ENCODE measurements at places on chromosomes 7 and 10.

GRCh38 chr10:96130326-96130995 is 364 bp downstream of the ZNF518A start:
- DNase-seq: no peak

DNA sequence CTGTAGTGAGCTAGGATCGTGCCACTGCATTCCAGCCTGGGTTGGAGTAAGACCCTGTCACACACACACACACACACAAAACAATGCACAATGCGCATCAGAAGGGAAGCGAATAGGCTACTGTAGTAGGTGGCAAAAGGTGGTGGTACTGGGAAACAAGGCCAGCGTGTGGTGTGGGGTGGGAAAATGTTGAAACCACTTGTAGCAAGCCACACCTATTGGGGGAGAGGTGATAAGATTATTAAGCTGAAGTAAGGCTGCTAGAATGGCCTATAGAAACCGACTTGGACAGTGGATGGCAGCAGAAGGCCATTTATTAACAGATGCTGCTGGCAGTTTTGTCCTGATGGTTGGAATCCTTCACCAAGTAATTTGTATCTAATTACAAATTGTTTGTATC is 7.2 kb upstream of the CHCHD1 start:
- no peak for DNase-seq

DNA sequence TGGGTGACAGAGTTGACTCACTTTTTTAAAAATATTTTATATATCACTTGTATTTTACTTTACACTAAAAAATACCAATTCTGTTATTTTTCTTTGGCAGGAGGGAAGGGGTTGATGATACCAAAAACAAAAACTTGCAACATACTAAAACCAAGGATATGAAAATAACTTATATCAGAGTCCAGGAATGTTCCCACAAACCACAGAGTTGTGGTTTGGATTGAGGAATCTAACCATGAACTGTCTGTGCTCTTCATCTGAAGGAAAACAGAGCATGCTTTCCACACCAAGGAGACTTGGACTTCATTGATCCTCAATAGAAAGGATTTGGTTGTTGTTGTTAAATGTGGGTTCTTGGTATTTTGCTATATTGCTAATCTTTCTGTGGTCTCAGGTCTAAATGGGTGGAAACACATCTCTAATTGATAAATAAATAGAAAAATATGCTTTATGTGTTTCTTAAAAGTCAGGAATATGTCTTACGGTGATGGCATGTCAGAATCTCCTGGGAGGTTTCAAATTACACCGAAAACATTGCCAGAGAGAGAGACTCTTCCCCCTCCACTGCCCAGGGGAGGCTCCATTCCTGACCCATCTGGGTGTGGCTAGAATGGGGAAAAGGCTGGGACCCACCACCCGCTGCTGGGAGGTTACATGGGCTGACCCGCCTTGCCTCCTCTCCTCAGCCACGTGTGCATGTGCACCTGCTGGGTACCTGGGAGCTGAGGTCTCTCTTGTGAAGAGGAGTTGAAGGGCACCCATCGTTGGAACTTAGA is 46.9 kb upstream of the STK17A start:
- peak; percentile 73 for DNase-seq

DNA sequence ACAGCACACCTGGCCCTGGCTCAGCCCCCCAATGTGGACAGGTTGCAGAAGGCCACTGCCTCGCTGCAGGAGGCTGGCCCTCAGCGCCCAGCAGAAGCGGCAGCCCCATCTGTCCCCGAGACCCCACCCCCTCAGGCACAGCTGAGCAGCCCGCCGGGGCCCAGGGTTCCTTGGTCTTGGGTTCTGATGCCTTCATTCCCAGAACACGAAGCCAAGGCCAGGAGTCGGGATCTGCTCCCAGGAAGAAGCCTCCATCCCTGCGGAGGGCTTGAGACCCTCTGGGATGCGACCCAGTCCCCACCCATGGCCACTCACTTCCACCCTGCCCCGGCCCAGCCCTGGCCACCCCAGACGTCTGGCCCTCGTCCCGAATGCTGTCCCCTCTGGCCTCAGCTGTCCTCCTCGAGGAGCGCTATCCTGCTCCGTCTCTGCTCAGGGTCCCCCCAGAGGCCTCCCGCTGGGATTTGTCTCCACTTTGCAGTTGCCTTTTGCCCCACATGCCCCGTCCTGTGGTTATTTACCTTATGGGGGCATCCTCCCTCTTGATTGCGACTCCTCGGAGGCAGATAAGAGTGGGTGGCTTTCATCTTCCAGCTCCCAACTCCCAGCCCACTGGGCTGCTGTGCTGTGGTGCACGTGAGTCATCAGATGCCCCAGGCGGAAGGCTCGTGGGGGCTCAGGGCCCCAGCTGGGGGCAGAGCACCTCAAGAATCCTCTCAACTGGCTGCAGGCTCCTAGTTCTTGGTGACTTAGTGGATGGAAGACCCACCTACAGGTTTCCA is 97.5 kb downstream of the MKI67 start:
- no peak for DNase-seq

GRCh38 chr7:30682212-30683083 is at the start of gene CRHR2:
TSS of gene CRHR2 (minus strand) at chr7:30682456. CDS start at chr7:30682280, 176 bp downstream.
- DNase-seq: no peak

GRCh38 chr7:901041-901387 is 24.7 kb downstream of the GET4 start:
- no peak for DNase-seq

- DNase-seq: no peak
Measured at GRCh38 chr7:81664304-81664703, 105.5 kb downstream of the HGF start.

GRCh38 chr10:47368431-47369180 is 15.5 kb downstream of the ZNF488 start:
- no peak for DNase-seq

- no peak for DNase-seq
Measured at GRCh38 chr7:34653787-34654186, 4.2 kb upstream of the NPSR1 start.

DNA sequence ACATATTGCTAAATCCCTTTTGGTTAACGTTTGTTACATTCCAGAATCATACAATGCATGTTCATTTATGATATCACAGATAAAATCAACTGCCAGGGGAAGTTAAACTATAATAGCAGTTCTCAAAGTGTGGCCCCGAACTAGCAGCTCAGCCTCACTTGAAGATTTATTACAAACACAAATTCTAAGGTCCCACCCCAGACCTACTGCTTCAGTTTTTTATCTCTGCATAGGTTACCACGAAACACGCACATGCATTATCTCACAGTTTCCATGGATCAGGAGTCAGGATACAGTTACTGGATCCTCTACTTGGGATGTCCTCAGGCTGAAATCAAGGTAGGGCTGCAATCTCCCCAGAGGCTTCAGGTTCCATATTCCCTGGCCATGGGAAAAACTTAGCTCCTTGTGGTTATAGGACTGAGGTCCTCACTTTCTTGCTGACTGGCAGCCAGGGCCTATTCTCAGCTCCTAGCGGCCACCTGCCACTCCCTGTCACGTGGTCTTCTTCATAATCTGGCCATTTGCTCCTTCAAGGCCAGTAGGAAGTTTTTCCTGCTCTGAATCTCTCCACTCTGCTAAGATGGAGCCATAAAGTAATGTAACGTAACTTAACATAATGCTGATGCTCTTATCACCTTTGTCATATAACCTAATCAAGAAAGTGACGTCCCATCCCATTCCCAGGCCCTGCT is 50.5 kb upstream of the YAE1 start:
- no peak for DNase-seq

GRCh38 chr7:29076631-29077030 is 69.7 kb downstream of the CPVL start:
- DNase-seq: no peak

GRCh38 chr10:75238182-75239095 is 2.7 kb upstream of the COMTD1 start:
- no peak for DNase-seq

GRCh38 chr10:70590655-70591416 is 11.7 kb downstream of the PRF1 start:
- DNase-seq: no peak

- DNase-seq: no peak
Measured at GRCh38 chr10:132069849-132070182, 4.1 kb downstream of the JAKMIP3 start.

DNA sequence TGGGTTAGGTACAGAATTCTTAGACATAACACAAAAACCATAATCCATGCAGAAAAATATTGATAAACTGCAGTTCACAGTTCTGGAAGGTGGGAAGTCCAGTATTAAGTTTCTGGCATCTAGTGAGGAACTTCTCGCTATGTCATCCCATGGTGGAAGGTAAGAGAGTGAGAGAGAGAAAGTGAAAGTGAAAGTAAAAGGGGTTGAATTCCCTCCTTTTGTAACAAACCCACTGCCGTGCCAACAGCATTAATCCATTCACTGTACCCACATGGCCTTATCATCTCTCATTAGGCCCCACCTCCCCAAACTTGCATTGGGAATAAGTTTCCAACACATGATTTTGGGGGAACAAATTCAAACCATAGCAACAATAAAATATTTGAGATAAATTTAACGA is 17.1 kb downstream of the ZNF485 start:
- no peak for DNase-seq

DNA sequence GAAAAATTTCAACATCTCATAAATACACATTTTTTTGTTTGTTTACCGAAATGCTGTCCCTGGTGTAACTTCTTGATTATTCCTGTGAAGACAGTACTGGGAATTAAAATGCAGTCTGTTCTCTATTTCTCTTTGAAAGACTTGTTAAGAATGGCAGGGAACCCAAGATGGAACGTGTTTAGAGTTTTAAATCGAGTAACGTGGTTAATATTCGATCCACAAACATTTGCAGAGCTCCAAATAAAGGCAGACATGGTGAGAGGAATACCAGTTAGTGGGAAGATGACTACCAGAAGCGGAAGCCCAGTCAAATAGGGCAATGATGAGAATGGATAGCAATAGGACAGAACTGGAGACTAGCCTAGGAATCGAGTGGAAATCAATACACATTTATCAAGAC is 6.7 kb downstream of the PON3 start:
- DNase-seq: no peak

DNA sequence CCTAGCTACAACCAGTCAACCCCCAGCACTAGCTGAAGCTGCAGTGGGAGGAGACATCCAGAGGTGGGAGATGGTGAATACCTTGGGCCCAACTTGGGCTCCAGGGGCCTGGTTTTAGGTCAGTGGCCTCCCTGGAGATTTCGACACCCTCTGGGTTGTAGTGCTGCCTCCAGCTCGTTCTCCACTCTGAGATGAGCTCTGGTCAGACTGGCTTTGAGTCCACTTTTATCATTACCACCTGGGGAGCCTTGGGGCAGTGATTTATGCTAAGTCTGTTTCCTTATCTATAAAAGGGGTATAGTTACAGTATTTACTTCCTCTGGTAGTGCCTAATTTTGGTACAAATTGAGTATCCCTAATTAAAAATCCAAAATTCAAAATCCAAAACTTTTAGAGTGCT is 22.8 kb downstream of the PPIA start:
- DNase-seq: no peak

- no peak for DNase-seq
Measured at GRCh38 chr10:31028081-31028480, 3.6 kb downstream of the ZNF438 start.

DNA sequence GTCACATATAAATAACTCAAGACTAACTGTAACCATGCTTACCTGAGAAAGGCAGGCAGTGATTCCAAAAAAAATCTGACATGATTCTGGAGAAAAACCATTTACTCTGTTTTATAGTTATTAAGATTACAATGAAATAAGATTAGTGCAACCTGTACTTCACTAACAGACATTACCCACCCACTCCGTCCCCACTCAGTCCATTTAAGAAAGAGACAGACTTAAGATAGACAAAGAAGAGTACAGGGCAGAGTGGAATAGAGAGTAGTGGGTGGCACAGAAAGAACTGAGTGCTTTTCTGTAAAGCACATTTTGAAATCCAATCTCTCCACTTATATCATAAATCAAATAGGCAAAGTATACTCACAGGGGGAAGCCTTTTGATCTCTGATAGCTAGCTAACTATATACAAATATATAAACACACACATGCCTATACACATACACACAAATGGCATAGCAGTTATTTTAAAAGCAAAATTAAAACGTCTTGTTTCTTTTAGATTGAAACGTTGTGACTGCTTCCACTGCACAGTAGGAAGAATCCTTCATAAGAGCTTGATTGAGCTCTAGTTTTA is 11.9 kb downstream of the PAXIP1 start:
- DNase-seq: no peak

DNA sequence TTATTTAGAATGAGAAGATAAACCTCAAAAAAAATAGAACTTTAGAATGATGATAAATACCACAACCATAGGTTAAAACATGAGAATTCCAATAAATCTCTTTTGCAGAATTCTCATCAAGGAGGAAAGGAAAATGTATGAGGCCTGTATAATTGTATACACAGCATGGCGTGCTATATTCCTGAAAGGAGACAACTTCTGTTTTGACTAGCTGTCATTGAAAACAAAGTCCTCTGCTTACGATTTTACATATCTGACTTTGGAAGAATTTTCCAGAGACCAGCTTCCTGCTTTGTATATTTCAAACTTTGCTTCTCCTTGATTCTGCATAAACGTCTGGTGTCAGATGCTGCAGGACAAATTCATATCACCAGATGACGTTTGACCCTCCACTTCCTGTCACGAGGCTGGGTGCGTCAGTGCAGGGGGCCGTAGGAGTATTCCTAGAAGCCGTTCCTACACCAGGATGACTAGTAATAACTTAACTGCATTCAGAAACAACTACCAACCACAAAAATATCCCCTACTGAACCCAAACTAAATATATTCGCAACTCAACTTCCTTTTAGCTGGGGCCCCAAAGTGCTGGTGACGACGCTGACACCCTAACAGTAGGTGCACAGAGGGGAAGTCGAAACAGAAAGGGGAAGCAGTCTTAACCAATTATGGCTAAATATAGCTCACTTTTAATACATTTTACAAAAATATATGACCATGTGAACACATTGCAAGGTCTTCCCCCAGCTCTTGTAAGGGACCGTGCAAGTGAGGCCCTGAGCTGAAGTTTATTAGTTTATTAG is 178.6 kb upstream of the INHBA start:
- DNase-seq: no peak

- DNase-seq: no peak
Measured at GRCh38 chr10:35368485-35369048, 32.3 kb downstream of the CCNY start.

GRCh38 chr10:132891368-132891767 is 51.0 kb downstream of the CFAP46 start:
- DNase-seq: no peak

- no peak for DNase-seq
Measured at GRCh38 chr10:78524941-78525340, 491.3 kb downstream of the RPS24 start.

Data from smooth muscle cell of the brain vasculature (primary cell).